ENCODE measurements at places on chromosomes 1 and 21.
A peak's percentile ranks its signal among the peaks of the same experiment; 100 is the strongest.

DNA sequence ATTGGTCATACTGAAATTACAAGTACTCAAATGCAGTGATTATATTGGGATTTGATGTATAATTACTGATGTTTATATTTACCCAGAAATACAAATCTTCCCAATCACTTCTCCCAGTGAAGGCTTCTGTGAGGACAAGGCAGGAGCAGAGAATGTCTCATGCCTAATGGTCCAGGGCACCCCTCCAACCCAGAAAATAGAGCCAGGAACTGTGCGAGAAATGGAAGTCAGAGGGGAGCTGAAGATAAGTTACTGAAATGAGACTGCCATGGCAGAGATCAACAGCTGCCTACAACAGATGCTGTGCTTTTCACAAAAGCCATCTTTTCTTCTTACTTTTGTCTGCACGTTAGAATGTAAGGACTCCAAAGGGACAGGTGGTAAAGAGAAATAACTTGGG is 171.2 kb downstream of the TTLL7 start:
- DNase-seq = no peak
- no peaks in the 10 kb centered on the region for H3K27me3 ChIP-seq

- peaks cover 22% of the 10 kb centered on the region for H3K4me1 ChIP-seq
- no peaks in the 10 kb centered on the region for H3K27me3 ChIP-seq
- peak overlapping the region; percentile 2 for H3K27ac ChIP-seq
- H3K36me3 ChIP-seq = no peaks in the 10 kb centered on the region
These were observed 134.2 kb downstream of the NEK7 start for GRCh38 chr1:198291036-198291435.

DNA sequence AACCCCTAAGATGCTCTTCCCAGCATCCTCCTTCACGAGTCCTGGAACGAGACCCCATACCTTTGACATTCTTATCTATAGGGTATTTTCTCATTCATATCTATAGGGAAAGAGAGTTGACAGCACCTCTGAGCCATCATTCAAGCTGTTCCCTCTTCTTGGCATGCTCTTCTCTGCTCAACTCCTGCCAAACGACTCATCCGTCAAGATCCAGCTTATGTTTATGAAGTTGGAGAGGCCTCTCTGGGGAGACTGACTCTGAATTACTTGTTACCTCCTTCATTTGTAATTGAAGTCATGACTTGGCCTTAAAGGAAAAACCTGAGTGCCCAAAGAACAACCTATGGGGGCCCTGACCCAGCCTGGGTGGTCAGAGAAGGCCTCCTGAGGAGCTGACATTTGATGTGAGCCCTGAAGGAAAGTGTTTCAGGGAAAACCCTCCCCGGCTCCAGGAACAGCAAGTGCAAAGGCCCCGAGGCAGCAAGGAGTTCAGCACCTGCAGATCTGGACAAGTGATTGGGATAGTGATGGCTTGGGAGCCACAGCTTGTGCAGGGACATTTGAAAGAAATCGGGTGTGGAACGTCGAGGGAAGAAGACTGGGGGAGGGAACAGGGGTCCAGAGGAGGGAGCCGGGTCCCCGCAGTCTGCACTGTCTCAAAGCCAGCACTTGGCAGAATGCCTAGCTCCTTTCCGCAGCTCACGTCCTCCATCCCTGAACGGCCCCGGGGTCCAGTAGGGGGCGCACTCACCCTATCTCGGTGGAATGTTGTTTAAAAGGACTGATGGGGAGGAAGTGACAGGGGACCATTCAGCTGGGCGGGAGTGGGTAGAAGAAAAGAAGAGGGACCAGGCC is 14.0 kb upstream of the CDA start:
- no peak overlapping the region for H3K4me3 ChIP-seq
- no peak overlapping the region for H3K27ac ChIP-seq
- no peaks in the 10 kb centered on the region for H3K4me1 ChIP-seq

DNA sequence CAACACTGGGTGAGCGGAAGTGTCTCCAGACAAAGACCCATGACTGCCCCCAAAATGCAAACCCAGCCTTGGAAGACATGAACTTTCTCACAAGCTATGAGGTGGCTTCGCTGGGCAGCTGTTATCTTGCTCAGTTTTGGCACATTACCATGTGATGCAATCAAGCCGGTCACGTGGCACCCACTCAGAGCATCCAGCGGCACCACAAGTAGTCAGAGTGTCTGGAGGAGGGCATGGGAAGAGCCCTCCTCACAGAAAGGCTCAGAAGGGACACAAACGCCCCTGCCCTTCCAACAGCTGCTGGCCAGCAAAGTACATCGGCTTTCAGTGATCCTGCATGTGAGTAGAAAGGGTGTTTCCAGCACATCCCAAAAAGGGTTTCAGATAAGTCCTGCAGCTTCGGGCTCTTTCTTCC is 145.5 kb upstream of the IRF2BP2 start:
- peaks cover 24% of the 10 kb centered on the region for H3K4me1 ChIP-seq
- no peak overlapping the region for H3K27ac ChIP-seq
- DNase-seq = peak; percentile 65
- no peaks in the 10 kb centered on the region for H3K27me3 ChIP-seq
- H3K4me3 ChIP-seq = no peak overlapping the region
- no peaks in the 10 kb centered on the region for H3K36me3 ChIP-seq

- no peak overlapping the region for H3K27ac ChIP-seq
- no peaks in the 10 kb centered on the region for H3K27me3 ChIP-seq
- peaks cover 19% of the 10 kb centered on the region for H3K4me1 ChIP-seq
- no peaks in the 10 kb centered on the region for H3K36me3 ChIP-seq
- DNase-seq = no peak
These were observed 38.2 kb downstream of the KCNAB2 start for GRCh38 chr1:6083801-6084446.

GRCh38 chr1:235058695-235059094 is 69.9 kb downstream of the TOMM20 start:
- H3K4me1 ChIP-seq = peaks cover 11% of the 10 kb centered on the region
- no peak overlapping the region for H3K4me3 ChIP-seq
- H3K27ac ChIP-seq = no peak overlapping the region
- no peaks in the 10 kb centered on the region for H3K27me3 ChIP-seq
- no peaks in the 10 kb centered on the region for H3K36me3 ChIP-seq

GRCh38 chr1:211145944-211146343 is 12.0 kb upstream of the KCNH1 start:
- H3K36me3 ChIP-seq = no peaks in the 10 kb centered on the region
- DNase-seq = no peak
- H3K4me3 ChIP-seq = no peak overlapping the region
- no peaks in the 10 kb centered on the region for H3K4me1 ChIP-seq

DNA sequence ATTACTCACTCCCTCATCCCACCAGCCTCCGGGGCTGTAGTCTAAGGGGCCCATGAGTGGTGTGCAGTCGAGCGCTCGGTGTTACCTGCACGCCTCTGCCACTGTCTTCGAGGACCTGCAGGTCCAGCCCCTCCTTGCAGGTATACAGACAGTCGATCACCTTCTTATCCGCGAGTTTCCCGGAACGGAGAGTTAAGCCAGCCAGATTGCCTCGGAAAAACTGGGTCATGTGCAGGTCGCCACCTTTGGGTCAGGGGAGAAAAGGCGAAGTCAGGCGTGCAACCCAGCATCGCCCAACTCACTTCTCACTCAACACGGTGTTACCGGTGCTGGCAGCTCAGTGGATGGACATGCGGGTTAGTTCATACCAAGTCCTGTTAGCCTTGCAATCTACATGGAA is 84.3 kb downstream of the PIK3CD start:
- peaks cover 8% of the 10 kb centered on the region for H3K36me3 ChIP-seq
- H3K27me3 ChIP-seq = no peaks in the 10 kb centered on the region
- H3K4me1 ChIP-seq = no peaks in the 10 kb centered on the region
- H3K4me3 ChIP-seq = no peak overlapping the region

DNA sequence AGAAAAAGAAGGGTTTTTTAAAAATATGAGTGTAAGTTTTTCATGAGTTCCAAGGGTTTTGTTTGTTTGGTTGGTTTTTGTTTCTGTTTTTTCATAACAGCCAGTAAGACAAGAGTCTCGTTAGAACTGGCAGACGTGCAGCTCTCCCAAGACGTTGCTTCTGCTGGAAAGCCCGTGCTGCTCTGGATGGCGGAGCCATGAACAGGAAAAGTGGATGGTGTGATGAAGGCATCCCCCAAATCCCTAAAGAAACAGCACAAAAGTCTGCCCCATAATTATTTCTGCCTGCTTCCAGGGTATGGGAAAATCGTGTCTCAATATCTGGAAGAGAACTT is 157.9 kb upstream of the BACE2 start:
- H3K27me3 ChIP-seq = peaks cover 11% of the 10 kb centered on the region
- DNase-seq = no peak
- no peaks in the 10 kb centered on the region for H3K4me1 ChIP-seq
- no peak overlapping the region for H3K4me3 ChIP-seq
- no peak overlapping the region for H3K27ac ChIP-seq

GRCh38 chr1:67629370-67630075 is 55.5 kb upstream of the GADD45A start:
- H3K27me3 ChIP-seq = no peaks in the 10 kb centered on the region
- H3K4me1 ChIP-seq = peaks cover 7% of the 10 kb centered on the region
- H3K4me3 ChIP-seq = no peak overlapping the region
- H3K27ac ChIP-seq = no peak overlapping the region
- no peaks in the 10 kb centered on the region for H3K36me3 ChIP-seq

DNA sequence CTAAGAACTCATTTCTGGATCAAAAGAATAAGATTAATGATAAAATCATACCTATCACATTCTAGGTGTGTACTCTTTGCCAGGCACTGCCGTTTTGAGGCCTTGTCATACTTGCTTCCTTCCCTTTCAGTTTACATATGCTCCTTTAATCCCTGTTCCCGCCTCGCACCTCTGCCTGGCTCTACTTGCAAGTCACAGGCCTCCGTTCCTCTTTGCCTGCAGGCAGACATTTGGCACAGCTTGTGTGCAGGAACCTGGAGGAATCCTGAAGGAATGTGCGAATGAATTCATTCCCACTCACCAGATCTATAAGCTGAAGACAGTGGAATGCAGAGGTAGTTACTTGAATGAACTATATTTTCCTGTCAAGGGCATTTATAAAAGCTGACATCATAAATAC is 13.8 kb downstream of the WLS start:
- no peak for DNase-seq
- H3K4me3 ChIP-seq = no peak overlapping the region
- peaks cover 71% of the 10 kb centered on the region for H3K4me1 ChIP-seq
- no peaks in the 10 kb centered on the region for H3K36me3 ChIP-seq
- H3K27me3 ChIP-seq = no peaks in the 10 kb centered on the region
- peak overlapping the region; percentile 54 for H3K27ac ChIP-seq

DNA sequence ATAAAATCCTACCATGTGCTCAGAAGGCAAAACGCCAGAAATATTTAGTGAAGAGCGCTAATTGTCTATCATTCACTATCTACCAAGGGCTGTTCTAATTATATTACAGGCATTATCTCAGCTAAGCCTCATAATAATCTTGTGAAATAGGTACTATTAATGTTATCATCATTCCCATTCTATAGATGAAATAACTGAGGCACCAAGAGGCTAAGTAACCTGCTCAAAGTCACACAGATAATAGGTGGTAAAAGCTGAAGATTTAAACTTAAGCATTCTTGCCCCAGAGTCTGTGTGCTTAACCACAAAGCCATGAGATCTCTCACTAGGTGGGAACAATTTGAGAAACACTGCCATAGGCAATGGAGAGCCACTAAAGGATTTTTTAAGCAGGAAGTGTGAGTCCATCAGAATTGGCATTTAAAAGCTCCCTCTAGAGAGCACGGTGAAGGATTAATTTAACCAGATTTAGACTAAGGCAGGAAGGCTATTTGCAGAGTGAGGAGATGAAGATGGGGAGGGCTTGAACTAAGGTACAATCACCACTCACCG is 1.7 kb upstream of the SMAP2 start:
- H3K4me3 ChIP-seq = no peak overlapping the region
- no peaks in the 10 kb centered on the region for H3K36me3 ChIP-seq
- no peak for DNase-seq
- peaks cover 15% of the 10 kb centered on the region for H3K4me1 ChIP-seq

DNA sequence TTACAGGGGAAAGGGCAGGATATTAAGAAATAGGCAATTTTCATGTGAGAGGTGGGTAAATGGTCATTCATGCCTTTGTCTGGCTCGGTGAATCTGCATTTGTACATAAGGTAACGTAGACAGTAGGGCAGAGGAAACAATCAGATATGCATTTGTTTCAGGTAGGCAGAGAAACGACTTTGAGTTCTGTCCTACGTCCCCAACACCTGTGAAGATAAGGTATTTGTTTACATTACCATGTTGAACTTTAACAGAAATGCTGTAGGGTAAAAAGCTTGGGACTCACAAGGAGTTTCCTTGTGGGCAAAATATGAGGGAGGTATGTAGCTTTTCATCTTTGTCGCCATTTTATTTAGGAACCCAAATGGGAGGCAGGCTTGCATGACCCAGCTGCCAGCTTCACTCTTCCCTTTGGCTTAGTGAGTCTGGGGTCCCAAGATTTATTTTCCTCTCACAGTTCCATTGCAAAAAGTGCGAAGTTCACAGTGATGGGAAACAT is 31.4 kb downstream of the B3GALT5 start:
- no peak overlapping the region for H3K4me3 ChIP-seq
- no peaks in the 10 kb centered on the region for H3K4me1 ChIP-seq
- no peak for DNase-seq
- H3K27ac ChIP-seq = no peak overlapping the region

DNA sequence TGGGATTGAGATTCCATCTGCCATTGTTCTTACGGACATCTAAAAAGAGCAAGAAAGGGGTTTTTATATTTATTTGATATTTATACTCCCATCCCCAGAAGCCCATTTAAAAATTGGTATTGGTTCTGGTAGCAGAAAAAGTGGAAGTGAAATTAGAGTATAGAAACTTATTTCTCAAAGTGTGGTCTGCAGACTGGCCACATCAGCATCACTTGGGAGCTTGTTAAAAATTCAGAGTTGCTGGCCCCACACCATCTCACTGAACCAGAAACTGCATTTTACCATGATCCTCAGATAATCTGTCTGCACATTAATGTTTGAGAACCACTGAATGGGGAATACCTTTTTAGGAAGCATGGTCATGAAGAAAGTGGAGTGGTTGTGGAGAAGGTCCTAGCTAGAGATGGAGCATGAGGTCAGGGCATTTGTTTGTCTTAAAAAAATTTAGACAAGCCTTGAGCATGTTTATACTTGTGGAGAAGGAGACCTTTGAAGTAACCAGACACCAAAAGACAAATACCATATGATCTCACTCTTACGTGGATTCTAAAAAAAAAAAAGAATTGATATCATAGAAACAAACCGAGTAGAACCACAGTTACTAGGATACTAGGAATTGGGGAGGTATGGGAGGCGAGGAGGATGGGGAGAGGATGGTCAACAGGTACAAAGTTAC is 116.3 kb downstream of the ST6GALNAC3 start:
- H3K4me3 ChIP-seq = no peak overlapping the region
- no peaks in the 10 kb centered on the region for H3K4me1 ChIP-seq
- H3K36me3 ChIP-seq = no peaks in the 10 kb centered on the region
- H3K27me3 ChIP-seq = no peaks in the 10 kb centered on the region
- H3K27ac ChIP-seq = no peak overlapping the region

- H3K27me3 ChIP-seq = peaks cover 4% of the 10 kb centered on the region
- no peaks in the 10 kb centered on the region for H3K36me3 ChIP-seq
- DNase-seq = no peak
These were observed 25.6 kb upstream of the PLA2G2E start for GRCh38 chr1:19949016-19949415.

DNA sequence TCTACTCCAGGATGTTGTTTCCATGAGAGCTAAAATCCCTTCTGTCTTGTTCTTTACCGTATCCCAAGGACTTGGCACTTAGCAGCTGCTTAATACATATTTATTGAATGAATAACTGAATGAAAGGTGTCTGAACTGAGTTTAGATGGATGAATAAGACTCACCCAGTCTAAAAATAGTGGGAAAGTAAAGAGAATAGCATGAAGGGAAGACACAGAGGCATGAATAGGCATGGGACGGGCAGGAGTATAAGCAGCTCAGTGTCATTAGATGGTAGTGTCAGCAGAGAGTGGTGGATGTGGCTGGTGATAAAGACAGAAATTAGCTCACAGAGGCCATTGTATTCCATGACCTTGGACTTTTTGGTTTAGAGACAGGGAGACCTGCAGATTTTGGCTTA is 9.2 kb downstream of the IL12RB2 start:
- H3K27ac ChIP-seq = no peak overlapping the region
- no peaks in the 10 kb centered on the region for H3K4me1 ChIP-seq
